ENCODE measurements at places on chromosomes 11 and 22.

- DNase-seq = no peak
Observed at GRCh38 chr22:26779108-26779507, 121.7 kb downstream of the MIAT start.

GRCh38 chr22:20738394-20739089, 35.4 kb upstream of the SERPIND1 start:
- DNase-seq = no peak

DNA sequence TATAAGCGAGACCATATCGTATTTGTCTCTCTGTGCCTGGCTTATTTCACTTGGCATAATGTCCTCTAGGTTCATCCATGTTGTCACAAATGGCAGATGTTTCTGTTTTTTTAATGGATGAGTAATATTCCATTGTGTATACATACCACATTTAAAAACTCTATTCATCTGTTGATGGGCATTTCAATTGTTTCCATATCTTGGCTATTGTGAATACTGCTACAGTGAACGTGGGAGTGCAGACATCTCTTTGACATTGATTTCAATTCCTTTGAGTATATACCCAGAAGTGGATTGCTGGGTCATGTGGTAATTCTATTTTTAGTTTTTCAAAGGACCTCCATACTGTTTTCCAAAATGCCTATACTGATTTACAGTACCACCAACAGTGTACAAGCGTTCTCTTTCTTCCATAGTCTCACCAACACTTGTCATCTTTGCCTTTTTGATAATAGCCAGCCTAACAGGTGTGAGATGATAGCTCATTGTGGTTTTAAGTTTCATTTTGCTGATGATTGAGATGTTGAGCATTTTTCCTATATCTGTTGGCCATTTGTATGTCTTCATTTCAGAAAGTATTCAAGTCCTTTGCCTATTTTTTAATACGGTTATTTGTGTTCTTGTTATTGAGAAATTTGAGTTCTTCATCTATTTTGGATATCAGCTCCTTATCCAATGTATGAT, 194.7 kb upstream of the E2F8 start:
- no peak for DNase-seq

- DNase-seq = no peak
Observed at GRCh38 chr11:62427630-62428233, 8.9 kb downstream of the SCGB1A1 start.

- DNase-seq = no peak
Observed at GRCh38 chr11:82261367-82261766, 472.3 kb downstream of the FAM181B start.

- no peak for DNase-seq
Observed at GRCh38 chr11:3094223-3094824, 37.1 kb upstream of the CARS1 start.
